ENCODE measurements at places on chromosomes 13 and 19.
A peak's percentile ranks its signal among the peaks of the same experiment; 100 is the strongest.

DNA sequence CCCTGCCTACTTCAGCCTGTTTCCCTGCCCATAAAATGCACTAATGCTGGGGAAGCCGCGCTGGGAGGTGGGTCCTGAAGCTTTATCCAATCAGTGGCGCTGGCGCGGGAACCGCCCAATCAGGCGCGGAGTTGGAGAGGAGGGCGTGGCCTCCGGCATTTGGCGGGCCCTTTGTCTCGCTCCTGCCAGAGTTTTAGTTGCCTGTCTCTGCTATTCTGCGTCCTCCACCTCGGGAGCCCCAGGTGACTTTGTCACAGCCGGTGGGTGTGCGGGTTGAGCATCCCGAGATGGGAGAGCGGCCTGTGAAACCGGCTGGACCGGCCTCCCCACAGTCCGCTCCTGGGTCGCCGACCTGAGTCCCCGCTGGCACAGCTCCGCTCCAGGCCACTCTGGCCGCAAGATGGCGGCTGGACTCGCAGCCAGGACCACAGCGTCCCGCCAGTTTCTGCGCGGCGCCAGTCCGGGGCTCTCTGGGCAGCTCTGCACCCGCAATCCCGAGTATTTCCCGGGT is 30.7 kb upstream of the ZNF429 start:
- peak; percentile 60 for DNase-seq

DNA sequence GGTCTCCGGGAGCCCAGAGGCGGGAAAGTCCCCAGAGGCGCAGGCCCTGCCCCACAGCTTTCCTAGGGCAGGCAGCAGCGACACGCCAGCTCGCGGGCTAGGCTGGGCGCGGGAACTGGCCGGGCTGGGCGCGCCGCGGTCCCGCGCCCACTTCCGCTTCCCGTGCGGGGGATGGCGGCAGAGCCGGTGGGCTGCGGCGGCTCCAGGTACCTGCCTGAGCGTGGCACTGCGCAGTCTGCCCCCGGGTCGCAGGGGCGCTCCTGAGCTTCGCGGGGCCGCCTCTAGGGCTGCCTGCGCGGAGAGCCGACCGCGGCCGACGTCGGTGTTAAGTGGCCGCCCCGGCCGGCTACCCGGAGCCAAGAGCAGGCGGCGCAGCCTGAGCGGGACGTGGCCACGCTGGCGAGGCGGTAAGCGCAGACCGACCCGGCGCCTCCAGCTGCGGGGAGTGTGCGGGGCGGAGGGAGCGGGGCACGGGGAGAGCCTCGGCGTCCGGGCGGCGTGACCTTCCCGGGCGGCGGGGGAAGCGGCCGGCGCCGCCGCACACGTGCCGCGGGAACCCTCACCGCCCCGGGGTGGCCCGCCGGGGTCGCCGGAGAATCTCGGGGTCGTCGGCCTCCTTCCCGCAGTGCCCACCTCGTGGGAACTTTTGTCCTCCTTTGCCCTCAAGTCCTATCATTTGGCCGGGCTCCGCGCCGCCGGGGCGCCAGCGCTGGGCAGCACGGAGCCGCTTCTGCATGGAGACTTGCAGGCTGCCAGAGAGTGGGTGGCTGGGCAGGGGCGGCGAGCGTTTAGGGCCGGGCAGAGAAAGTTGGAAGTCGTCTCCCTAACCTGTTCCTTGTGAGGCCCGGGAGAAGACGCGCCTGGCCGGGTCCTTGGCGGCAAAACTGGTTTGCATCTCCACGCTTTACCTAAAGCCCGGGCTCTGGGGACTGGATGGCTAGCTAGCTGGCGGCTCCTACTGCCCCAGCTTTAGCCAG is 31.4 kb upstream of the MPHOSPH8 start:
- no peak for DNase-seq

- DNase-seq, result no peak
These were observed 58.2 kb upstream of the USE1 start for GRCh38 chr19:17156947-17157302.

DNA sequence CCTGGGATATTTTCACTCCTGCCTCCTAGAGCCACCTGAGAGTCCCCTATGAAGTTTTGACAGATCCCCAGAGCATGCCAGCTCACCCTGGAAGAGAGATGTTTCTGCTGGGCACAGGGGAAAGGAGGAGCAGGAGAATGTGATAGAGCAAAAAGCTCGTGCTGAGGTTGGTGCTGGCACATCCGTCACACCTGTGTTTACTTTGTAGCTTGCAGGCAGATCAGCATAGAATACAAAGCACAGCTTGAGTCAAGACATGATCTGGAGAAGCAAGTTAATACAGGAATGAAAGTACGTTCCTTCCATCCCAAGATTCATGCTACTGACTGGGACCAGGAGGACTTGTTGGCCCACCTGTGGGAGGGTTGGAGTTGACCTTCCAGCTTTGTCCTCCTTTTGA is 46.1 kb downstream of the HSPH1 start:
- DNase-seq, result no peak

DNA sequence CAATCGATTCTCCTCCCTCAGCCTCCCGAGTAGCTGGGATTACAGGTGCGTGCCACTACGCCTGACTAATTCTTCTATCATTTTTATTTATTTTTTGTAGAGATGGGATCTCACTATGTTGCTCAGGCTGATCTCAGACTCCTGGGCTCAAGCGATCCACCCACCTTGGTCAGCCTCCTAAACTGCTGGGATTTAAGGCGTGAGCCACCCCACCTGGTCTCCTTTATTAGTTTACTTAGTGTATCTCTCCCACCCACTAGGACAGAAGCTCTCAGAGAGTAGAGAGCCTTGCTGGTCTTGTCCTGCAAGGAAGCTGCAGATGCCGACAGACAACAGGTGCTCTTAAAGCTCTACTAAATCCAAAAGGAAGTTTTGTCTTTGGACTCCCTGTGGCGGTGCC is 2.5 kb upstream of the LRRC8E start:
- DNase-seq, result no peak

DNA sequence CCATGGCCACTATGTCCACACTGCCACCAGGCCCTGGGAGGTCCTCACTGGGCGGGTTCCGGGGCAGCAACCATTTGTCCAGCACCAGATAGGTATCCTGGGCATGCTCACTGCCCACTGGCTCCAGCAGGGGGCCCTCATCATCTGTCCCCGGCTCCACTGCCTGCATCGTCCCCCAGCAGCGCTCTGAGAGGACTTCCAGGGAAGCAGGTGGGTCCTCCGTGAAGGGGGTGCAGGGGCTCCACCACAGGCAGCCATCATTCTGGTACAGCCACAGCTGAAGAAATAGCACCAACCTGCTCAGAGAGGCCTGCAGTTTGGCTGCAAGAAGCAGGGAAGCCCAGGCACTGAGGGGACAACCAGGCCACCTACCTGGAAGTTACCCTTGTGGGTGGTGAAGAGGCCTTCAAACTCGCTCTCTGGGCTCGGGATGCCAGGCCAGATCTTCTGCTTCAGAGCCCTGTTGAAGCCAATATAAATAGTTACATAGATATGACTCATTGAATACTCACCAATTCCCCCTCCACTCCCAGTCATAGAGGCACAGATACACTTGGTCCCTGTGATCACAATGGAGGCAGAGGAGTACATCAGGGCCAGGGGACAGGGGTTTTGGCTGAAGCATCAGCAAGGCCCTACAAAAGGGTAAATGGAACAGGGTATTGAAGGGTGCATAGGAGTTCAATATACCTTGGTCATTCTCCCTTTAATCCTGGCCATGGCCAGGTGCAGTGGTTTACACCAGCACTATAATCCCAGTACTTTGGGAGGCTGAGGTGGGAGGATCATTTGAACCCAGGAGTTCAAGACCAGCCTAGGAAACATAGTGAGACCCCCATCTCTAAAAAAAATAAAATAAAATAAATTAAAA is 4.1 kb downstream of the SWSAP1 start:
- no peak for DNase-seq

DNA sequence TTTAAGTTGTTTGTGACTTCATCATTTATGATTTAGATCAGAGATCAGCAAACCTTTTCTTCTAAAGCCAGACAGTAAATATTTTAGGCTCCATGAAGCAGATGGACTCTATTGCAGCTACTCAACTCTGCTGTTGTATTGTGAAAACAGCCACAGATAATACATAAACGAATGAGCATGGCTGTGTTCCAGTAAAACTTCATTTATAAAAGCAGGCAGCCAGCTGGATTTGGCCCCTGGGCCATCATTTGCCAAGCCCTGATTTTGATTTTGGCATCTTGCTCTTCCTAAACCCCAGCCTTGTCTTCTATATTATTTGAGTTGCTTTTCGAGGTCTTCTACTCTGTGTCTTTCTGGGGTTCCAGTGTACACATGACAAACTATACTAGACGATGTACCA is 41.3 kb downstream of the RNASEH2B start:
- DNase-seq, result no peak

DNA sequence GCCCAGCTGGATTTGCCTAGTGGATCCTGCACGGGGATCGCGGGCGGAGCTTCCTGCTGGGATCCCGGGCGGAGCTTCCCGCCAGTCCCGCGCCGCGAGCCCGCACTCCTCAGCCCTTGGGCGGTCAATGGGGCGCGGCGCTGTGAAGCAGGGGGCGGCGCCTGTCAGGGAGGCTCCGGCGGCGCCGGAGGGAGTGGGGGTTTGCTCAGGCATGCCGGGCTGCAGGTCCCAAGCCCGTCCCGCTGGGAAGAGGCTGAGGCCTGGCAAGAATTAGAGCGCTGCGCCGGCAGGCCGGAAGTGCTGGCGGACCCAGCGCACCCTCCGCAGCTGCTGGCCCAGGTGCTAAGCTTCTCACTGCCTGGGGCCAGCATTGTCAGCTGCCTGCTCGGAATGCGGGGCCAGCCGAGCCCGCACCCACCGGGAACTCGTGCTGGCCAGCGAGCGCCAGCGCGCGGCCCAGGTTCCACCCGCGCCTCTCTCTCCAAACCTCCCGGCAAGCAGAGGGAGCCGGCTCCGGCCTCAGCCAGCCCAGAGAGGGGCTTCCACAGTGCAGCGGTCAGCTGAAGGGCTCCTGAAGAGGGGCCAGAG is 119.6 kb downstream of the PRR20E start:
- DNase-seq, result no peak

DNA sequence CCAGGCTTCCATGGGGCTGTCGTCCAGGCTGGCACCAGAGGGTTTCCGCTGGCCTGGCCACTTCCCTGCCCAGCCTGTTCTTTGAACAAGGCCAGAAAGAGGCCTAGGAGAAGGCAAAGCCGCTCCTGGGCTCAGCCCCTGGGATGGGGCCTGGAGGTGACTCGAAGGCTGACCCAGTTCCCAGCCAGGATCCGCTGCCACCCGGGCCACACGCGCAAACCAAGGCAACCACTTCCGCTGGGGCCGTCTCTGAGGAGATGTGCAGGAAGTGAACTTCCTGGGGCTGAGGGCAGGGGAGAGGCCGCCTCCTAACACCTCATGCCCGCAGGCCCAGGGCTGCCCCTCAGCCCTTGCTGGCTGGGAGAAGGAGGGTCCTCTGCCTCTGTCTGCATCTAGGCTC is 15.2 kb downstream of the PLEKHF1 start:
- peak; percentile 67 for DNase-seq

DNA sequence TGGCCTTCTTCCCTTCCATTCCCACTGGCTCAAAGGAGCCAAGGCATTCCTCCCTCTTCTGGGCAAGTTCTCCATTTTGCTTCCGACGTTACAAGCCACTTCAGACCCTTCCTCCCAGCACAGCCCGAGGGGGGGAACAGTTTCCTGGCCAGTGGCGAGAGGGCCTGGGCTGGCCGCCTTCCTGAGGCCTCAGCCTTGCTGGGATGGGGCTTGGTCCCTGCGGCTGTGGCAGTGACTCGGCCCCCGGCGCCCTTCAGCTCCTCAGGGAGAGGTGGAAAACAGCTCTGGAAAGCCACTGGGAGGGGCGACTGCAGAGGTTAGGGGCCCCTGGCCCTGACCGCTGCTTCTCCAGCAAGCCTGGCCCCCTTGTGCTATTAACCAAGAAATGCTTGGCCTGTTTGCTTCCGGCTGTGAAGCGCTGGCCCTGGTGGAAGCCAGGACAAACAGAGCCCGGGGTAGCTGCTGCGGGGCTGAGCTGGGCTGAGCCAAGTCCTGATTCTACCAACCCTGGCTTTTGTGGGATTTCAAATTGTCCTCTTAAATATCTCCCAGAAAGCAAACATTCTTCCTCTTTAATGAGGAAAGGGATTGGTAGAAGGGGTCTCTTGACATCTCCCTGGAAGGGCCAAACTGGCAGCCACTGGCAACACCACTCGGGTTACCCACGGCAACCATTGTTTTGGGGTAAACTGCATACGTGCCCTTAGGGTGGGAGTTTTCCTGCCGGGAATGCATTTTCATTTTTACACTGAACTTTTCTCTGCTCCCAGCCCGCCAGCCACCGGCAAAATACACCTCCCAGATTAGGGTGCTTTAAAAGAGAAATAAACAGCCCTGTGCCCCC is 38.7 kb downstream of the C13orf46 start:
- no peak for DNase-seq

- DNase-seq, result no peak
These were observed 18.0 kb downstream of the PRR36 start for GRCh38 chr19:7856109-7856591.

- peak; percentile 14 for DNase-seq
These were observed 124.2 kb downstream of the TBC1D4 start for GRCh38 chr13:75357576-75358289.

DNA sequence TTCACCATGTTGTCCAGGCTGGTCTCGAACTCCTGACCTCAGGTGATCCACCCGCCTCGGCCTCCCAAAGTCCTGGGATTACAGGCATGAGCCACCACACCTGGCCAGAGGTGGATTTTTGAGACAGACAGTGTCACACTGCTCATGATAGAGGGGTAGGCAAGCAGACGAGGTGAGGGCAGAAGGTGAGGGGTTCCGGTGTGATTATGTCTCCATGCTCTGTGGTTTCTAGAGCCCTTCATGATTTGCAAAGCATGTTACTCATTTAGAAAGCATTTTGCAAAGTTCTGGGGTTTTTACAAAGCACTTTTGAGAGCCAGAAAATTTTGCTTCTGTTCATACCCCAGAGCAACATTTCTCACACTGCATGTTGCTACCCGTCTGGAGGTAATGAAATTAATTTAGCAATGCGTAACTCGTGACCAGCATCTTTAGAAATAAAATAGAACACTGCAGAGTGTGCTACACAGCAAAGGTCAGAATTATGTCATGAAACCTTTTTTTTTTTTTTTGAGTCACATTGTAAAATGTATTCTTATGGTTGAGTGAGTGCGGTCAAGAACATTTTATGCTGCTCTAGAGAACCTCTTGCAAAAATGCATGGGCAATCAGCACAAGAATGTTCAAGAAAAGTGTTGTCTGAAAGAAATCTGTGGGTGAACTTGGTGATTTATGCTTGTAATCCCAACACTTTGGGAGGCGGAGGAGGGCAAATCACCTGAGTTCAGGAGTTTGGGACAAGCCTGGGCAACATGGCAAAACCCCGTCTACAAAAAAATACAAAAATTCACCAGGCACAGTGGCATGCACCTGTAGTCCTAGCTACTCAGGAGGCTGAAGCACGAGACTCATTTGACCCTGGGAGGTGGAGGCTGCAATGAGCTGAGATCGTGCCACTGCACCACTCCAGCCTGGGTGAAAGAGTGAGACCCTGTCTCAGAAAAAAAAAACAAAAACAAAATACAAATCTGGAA is 58.0 kb downstream of the MAP4K1 start:
- no peak for DNase-seq

GRCh38 chr13:76973920-76974617 is 17.8 kb upstream of the CLN5 start:
- no peak for DNase-seq

All from stimulated activated CD8-positive, alpha-beta memory T cell treated with anti-CD3 and anti-CD28 coated beads, Interleukin-15, amount 100 ng/mL, for 1 hour (primary cell).